ENCODE measurements at places on chromosomes 13 and 19. TPM values are rescaled to one million over a fixed set of nuclear protein-coding genes. Genes with fewer than 3 reads are reported as not detected.

DNA sequence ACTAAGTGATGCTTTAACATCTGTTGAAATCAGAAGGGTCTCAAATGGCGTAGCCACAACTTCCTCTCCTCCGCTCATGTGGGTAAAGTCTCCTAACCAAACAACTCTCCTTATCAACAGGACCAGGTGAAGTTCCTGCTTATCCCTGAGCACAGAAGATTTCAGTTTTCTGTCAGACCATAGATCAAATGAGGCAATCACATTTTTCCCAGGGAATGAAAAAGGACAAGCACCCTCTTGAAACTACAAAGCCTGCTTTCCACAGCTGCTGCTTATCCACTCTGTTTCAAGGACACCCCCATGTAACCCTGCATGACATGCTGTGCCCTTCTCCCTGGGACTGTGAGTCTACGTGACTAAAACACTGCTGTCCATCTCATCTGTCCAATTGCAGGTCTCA, 788.3 kb upstream of the SLITRK5 start:
- DNase-seq = no peak

- no peak for DNase-seq
Observed at GRCh38 chr13:21542563-21542962, 61.4 kb downstream of the MICU2 start.

- DNase-seq = no peak
Observed at GRCh38 chr13:30437177-30437576, 14.9 kb downstream of the UBE2L5 start.

GRCh38 chr13:44196196-44196751, 177.3 kb upstream of the SERP2 start:
- no peak for DNase-seq

DNA sequence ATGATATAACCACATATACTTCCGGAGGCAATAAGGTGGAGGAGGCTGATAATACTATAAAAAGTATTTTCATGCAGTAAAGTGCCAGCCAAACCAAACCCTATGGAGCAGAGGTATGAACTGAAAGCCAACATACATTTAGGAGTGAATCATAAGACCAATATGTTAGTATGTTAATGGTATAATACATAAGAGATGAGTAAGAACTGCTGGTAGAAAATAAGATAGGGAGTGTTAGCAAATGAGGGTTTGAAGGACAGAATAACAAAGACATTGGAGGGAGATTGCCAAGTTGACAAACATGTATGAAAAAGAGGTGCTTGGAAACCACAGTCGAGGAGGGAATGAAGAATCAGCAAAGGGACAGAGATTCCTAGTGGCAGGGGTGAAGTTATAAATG, 10.8 kb downstream of the ENOX1 start:
- no peak for DNase-seq

DNA sequence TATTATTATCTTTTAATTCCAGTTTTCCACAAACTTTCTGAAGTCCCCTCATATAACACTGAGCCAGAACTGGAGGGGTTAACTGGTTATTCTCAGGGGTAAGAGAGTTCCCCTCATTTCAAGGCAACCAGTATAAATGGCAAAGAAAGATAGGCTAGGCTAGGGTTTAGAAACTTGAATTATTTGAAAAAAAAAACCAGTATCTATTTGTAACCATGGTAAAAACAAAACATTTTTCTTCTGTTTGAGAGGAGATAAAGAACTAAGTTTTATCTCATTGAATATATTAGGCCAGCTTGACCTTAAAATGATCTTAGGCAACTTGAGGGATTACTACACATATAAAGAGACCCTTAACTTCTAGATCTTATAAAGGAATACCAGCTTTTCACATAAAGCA, 19.6 kb downstream of the SUPT20H start:
- no peak for DNase-seq

GRCh38 chr13:67049744-67050143, 180.4 kb downstream of the PCDH9 start:
- DNase-seq = no peak

GRCh38 chr13:36685927-36686326, 12.1 kb downstream of the SERTM1 start:
- no peak for DNase-seq

- DNase-seq = no peak
Observed at GRCh38 chr19:14915116-14915515, 26.2 kb upstream of the OR7C2 start.

DNA sequence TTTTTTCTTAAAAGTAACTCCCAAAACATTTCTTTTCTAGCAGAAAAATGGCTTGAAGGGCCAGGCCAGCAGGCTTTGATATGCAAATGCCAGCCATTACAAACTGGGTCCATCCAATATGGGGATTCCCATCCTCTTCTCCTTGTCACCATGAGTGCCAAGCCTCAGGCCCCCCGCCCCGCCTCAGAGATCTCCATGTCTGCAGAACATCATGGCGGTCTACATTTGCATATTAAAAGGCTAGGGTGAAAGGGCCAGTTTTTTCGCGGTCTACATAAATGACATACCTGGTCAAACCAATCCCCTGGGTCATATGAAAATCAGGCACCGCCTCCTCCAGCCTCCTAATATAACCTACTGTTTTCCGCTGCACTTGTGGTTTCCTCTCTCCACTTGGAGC, 1327.6 kb downstream of the UQCRFS1 start:
- no peak for DNase-seq

- no peak for DNase-seq
Observed at GRCh38 chr19:47489072-47489914, 5.3 kb upstream of the KPTN start.

GRCh38 chr19:13864046-13864666, 12.8 kb upstream of the NANOS3 start:
- DNase-seq = no peak

GRCh38 chr13:113118261-113119021, 4.2 kb upstream of the F10 start:
- DNase-seq = no peak

- DNase-seq = no peak
Observed at GRCh38 chr13:29428310-29429181, 166.9 kb downstream of the SLC7A1 start.

DNA sequence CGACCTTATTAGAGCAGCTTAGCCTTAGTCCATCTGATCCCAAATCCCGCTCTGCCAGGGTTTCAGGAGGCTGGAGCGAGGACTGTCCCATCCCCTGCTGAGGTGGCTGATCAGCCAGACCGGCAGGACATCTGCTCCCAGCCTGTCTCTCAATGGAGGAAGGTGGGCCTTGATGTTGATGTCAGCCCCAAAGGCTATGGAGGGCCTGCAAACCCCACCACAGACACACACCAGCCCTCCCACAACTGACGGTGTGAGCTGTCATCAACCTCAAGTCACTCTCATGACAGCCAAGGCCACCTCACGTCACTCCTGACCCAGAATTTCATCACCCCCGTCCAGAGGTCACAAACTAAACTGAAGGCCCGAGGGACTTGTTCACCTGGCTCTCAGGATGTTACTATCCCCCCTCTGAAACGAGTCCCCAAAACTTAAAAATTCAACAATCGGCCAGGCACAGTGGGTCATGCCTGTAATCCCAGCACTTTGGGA, 25.5 kb downstream of the RHPN2 start:
- no peak for DNase-seq

DNA sequence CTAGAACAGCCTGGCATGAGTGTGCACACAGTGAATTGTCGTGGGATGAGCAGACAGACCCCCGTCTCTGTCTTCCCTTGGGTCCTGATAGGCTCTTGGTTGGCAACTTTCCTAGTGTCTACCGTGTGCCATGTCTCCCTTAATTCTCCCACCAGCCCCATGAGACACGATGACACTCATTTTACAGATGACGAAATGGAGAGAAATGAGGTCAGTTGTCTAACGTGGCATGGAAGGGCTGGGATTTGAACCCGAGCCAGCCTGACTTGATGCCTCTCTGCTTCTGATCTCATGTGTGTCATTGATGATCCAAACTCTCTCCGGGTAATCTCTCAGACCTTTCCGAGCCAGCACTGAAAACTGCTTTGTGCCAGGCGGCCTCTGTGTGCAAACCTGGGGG, 8.4 kb upstream of the KLK14 start:
- DNase-seq = no peak

GRCh38 chr13:23098161-23098907, 82.4 kb upstream of the SGCG start:
- no peak for DNase-seq

DNA sequence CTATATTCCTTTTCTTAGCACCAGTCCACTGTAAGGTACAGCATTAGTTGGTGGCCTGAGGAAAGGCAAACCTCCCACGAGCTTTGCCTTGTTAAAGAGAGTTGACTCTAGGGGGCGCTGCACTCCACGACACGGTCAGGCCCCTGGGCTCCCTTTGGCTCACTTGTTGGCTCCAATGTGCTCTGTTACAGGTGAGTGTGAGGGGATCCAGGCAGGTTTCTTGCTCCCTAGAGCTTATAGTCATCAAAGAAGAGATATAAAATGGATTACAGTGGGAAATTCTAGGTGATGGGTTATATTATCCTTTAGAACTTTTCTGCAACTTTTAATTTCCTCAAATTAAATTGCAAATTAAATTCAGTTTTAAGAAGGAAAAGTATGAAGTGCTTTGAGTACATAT, 3.7 kb downstream of the WDR87 start:
- no peak for DNase-seq

GRCh38 chr13:80086304-80086721, 254.6 kb downstream of the SPRY2 start:
- DNase-seq = no peak

- no peak for DNase-seq
Observed at GRCh38 chr13:91219201-91219600, 128.3 kb upstream of the MIR17HG start.

- no peak for DNase-seq
Observed at GRCh38 chr13:98150832-98151479, 8.1 kb downstream of the FARP1 start.

- DNase-seq = no peak
Observed at GRCh38 chr13:84985860-84986259, 813.4 kb downstream of the SLITRK6 start.

The GET3 gene
- 78.1 TPM for polyA plus RNA-seq

The SIGLEC5 gene
- polyA plus RNA-seq = 0.62 TPM

The CCDC8 gene
- 64.4 TPM for polyA plus RNA-seq

The PRX gene
- 7.9 TPM for polyA plus RNA-seq

The ZNF560 gene
- 0.57 TPM for polyA plus RNA-seq

The STAP2 gene
- 12.5 TPM for polyA plus RNA-seq

The ZNF569 gene
- polyA plus RNA-seq = 11.0 TPM

The ERFL gene
- polyA plus RNA-seq = 0.14 TPM

The ITGBL1 gene
- polyA plus RNA-seq = 0.73 TPM

The ZNF577 gene
- 47.0 TPM for polyA plus RNA-seq

The TMEM91 gene
- polyA plus RNA-seq = 6.5 TPM

The C19orf73 gene
- polyA plus RNA-seq = 0.40 TPM

The ACP5 gene
- 16.0 TPM for polyA plus RNA-seq

The TINCR gene
- 0.99 TPM for polyA plus RNA-seq

The S1PR2 gene
- polyA plus RNA-seq = 15.1 TPM

Data from left renal pelvis (tissue), 4 donors.